ENCODE measurements at places on chromosomes 7 and 10.

GRCh38 chr7:32036557-32036956 is 33.6 kb downstream of the PDE1C start:
- no peak for DNase-seq

- no peak for DNase-seq
These were observed 201.1 kb upstream of the PLXNA4 start for GRCh38 chr7:132777414-132777813.

- no peak for DNase-seq
These were observed 156.7 kb downstream of the MBL2 start for GRCh38 chr10:52615756-52616394.

GRCh38 chr10:92740762-92741161 is 51.0 kb downstream of the HHEX start:
- no peak for DNase-seq

GRCh38 chr7:7129381-7129780 is 53.0 kb upstream of the C1GALT1 start:
- DNase-seq = no peak

DNA sequence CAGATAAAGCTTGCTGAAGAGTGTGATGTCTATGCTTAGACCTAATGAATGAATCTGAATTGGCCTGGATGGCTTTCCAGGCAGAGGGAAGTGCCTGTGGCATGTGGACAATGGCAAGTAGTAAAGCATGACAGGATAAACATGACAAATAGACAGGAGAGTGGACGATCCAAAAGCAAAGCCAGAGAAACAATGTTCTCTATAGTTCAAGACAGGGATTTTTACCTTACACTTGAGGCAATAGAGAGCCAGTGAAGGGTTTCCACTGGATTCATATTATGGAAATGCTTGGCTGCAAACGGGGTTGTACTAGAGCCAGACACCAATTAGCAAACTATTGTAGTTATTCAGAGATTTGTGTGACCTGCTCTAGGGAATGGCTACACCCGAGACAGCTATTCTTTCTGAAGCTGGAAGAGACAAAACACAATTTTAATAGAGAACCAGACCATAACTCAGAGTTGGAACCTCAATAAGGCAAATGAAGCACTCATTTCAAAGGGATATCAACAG is 2.3 kb downstream of the AGMO start:
- no peak for DNase-seq

DNA sequence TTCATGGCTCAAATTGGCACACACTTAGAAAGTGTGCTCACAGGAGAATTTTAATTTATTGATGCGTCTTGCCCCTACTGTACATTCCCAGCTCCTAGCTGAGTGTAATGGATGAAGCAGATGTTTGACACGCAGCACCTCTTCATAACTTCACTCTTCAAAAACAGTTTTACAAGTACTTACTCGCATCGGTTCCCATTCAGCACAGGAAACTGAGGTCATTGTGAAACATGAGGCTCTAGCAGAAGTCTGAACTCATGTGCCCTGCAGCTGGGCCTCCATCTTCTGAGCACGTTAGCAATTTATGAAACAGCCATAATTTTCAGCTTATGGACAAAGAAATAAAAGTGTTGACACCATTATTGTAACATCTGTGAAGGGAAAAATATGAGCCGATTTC is 558.9 kb upstream of the MGMT start:
- DNase-seq = no peak

- DNase-seq = no peak
These were observed 271.9 kb downstream of the LRMDA start for GRCh38 chr10:75703191-75703854.

DNA sequence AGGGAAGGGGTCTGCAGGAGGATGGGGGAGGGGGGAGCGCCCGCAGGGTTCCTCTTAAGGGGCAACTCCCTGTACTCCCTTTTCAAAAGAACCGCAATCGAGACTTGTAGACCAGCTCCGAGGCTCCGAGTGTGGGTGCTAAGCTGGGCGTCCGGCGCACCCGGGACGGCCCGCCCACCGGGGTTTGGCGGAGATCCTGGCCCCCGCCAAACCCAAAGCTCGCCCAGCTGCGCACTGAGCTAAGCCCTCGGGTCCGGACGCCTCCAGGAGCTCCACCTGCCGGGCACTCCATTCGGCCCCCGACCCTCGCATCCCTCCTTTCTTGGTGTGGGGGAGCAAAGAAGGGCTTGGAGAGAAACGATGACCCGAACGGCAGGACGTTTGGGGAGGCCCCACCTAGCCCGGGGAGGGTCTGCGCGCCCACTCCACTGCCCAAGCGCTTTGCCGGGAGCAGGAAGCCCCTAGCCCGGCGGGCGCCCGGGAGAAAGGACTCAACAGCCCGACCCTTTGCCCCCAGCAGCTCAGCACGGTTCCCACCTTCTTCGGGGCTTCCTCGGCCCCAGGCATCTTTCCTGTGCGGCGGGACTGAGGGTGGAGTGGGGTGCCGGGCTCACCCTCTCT is 651 bp downstream of the AFAP1L2 start:
- no peak for DNase-seq

GRCh38 chr10:8803992-8804391 is 749.5 kb downstream of the GATA3 start:
- DNase-seq = no peak

- DNase-seq = no peak
These were observed 158.0 kb downstream of the C7orf25 start for GRCh38 chr7:42753811-42754363.

GRCh38 chr10:80471715-80472233 is 17.7 kb downstream of the TSPAN14 start:
- DNase-seq = no peak

GRCh38 chr7:35251606-35252310 is 2.1 kb downstream of the TBX20 start:
- no peak for DNase-seq
